ENCODE measurements at places on chromosomes 12 and 14. TPM values are rescaled to one million over a fixed set of nuclear protein-coding genes. Genes with fewer than 3 reads are reported as not detected.

DNA sequence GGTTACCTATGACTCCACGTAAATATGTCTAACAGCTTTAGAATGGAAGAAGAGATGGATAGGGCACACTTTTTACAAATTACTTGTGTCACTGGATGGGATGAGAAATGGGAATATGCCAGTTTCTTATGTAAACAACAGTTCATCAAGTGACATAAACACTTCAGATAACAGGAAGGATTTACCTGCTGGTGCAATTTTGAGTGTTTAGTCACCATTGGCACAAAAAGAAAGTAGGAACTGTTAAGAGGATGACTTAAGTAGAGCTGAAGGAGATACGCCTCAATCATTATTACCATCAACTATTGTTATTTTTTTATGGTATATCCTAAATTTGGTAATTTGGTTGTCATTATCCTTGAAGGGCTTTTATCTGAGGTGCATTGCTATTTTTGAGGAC lies 83.2 kb downstream of the RMST start:
- no peak for DNase-seq

- no peak for DNase-seq
Measured at GRCh38 chr14:68268197-68268596, 448.6 kb downstream of the RAD51B start.

DNA sequence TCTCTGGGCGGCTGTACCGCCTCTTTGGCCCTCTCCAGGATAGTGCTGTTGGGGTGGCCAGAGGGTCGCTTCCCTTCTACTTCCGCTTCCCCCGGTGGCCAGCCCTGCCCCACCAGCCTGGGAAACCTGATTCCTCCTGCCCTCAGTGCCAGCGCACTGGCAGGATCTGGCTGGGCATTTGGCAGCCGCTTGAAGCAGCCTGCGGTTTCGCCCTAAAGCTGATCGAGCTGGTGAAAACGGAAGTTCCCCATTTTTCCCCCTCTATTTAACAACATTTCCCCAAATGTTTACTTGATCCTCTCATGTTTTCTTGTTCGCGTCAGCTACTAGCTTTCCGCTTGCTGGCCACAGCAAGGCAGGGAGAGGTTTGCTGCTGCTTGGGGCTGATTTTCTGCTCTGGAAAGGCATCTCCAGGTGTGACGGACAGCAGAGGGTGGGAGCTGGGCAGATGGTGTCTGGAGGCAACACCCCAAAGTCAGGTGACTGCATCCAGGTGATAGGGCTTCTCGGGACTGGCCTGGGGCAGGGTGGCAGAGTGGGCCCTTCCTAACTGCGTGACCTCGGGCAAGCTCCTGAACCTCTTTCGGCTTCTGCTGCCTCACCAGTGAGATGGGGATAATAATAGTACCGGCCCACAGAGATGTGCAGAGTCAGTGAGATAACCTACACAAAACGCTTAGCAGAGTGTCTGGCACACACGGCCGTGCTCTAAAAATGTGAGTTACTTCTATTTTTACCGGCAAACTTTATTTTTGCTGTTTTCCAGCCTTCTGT lies 53.1 kb downstream of the TSPAN9 start:
- DNase-seq = peak; percentile 14

DNA sequence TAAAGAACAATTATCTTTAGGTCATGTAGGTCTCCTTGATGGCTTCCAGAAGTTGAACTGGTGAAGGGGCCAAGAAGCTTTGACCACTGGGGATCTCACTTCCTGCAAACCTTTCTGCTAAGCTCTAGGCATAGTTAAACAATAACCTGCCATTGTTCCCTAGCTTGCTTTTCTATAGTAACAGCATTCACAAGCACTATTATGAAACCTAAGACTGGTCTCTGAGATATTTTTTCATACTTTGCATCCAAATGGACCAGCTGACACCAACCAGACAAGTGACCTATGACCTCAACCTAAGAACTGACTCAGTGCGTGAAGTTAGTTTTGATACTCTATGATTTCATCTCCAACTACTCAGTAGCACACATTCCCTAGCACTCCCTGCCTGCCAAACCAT lies 129.1 kb downstream of the PTPRB start:
- DNase-seq = no peak

GRCh38 chr14:85024931-85025330 lies 505.0 kb upstream of the FLRT2 start:
- no peak for DNase-seq

The NFATC4 gene
- 23.8 TPM for polyA plus RNA-seq

GRCh38 chr12:27524839-27525753 lies 1.1 kb downstream of the PPFIBP1 start:
- peak; percentile 73 for DNase-seq

The YBX3 gene
- 172 TPM for polyA plus RNA-seq

DNA sequence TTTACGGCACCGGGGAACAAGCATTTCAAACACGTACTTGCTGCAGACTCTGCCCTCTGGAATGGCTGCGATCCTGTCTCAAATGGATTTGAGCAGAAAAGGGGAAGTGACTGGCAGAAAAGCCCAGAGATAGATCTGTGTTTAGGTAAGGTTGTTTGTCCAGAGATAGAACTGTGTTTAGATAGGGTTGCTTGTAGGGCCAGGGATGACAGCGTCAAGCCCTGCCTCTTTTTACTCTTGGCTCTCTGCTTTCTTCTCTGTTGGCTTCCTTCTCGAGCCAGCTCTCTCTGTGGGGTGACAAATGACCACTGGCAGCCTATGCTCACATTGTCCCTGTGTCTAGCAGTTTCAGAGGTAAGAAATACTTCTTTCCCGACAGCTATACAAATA lies 11.4 kb downstream of the DGLUCY start:
- DNase-seq = no peak

- peak; percentile 64 for DNase-seq
Measured at GRCh38 chr12:28258998-28259397, 68.7 kb downstream of the CCDC91 start.

The PPP1R1A gene
- polyA plus RNA-seq = not detected

The SLC25A47 gene
- not detected for polyA plus RNA-seq

The DACT1 gene
- polyA plus RNA-seq = 8.8 TPM

The MYBPC1 gene
- polyA plus RNA-seq = not detected

- DNase-seq = no peak
Measured at GRCh38 chr12:26713885-26714383, 119.1 kb downstream of the ITPR2 start.

GRCh38 chr12:123142518-123142840 lies 8.4 kb downstream of the PITPNM2 start:
- DNase-seq = peak; percentile 83

The ZFHX2 gene
- 0.11 TPM for polyA plus RNA-seq

DNA sequence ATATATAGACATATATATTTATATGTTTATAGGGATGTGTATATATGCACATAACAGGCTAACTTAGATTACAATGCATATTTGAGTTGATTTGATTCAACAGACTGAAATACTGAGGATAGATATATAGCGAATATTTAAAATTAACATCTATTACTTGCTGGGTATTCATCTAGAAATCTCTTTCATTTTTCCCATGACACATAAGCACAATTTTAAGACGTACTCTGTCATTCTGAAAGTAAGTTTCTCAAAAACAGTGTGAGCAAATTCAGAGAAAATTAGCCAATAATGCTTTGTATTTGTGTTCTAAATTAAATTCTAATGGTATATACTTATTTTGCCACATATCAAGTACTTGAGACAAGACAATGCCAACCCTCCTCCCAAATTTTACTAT lies 907.5 kb upstream of the MDGA2 start:
- no peak for DNase-seq

The ST8SIA1 gene
- polyA plus RNA-seq = 0.45 TPM

DNA sequence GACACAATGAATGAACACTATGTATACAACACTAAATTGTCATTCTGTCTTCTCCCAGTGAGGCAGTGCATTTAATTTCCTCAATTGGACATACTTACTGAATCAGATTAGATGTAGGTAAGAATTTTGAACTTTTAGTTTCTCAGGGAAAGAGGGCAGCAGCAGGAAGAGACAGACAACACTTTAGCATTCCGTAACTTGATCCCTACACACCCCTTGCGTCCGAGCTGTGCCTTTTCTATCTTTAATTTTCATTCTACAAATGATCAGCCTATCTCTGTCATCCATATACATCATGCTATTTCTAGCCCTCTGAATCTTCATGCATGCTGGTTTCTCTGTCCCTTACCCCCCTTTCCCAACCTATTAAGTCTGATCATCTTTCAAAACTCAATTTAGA lies 358.0 kb upstream of the RPL10L start:
- no peak for DNase-seq

DNA sequence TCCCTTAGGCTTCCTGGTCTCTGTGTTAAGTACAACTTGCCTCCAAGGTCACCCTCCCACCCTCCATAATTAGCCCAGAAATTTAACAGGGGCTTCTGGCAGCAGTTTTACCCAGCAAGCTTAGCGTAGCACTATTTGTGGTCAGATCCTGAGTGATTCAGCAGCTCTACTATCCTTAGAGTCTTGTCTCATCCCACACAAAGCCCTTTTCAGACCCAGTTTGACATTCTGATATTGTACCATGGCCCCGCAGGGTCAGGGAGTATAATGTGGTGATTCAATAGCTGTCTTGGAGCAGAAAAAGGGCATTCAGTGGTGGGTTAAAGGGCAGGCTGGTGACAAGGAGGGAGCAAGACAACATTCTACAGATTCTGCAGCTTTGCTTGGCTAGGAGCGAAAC lies 153.8 kb upstream of the DDHD1 start:
- peak; percentile 79 for DNase-seq

The CCND2 gene
- polyA plus RNA-seq = 9.7 TPM

GRCh38 chr12:4421590-4422031 lies 24.0 kb downstream of the FGF6 start:
- DNase-seq = peak; percentile 7

DNA sequence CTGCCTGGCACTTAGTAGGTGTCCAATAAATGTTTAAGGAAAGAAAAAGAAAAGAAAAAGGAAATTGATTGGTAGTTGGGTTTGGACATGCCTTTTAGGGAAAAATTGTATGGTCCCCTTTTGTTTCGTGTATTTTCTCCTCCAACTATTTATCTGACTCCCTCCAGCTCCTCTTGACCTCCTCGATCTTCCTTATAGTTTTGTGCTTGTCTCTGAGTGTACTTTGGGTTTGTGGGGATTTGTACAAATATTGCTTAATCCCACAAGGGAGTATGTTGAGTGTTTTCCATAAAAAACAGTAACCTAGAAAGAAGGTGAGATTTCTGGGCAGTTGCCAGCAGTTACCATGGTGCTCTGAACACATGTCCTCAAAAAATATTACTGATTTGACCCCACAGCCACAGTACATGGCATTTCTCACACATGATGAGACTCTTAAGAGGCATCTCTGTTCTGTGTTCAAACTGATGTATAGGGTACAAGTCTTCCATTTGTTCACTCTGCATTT lies 15.7 kb downstream of the PLEKHG7 start:
- peak; percentile 11 for DNase-seq

- no peak for DNase-seq
Measured at GRCh38 chr12:57511588-57512325, 8.6 kb downstream of the DDIT3 start.

The GPD1 gene
- polyA plus RNA-seq = not detected

The OAS3 gene
- polyA plus RNA-seq = 7.0 TPM

The CISTR gene
- polyA plus RNA-seq = not detected

- no peak for DNase-seq
Measured at GRCh38 chr12:132185705-132186104, 41.4 kb downstream of the NOC4L start.

The RNASE3 gene
- not detected for polyA plus RNA-seq

GRCh38 chr12:58719161-58719560 lies 201.1 kb downstream of the LRIG3 start:
- no peak for DNase-seq

DNA sequence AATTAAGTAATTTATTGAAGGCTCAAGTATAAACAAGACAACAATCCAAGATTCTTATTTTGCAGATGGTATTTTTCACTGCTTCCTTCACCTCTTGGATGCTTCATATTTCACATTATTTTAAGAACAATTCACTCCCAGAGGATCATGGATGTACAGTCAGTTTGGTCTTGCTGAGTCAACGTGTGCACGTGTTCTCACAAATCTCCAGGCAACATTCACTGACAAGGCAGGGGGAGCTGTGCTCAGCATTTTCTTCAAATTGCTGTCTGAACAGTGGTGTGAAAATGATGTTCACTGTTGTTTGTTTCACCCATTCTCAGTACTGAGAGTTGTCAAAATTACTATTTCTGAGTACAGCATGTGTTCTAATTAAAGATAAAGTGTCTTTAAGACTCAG lies 118.3 kb upstream of the SLC38A4 start:
- peak; percentile 67 for DNase-seq

DNA sequence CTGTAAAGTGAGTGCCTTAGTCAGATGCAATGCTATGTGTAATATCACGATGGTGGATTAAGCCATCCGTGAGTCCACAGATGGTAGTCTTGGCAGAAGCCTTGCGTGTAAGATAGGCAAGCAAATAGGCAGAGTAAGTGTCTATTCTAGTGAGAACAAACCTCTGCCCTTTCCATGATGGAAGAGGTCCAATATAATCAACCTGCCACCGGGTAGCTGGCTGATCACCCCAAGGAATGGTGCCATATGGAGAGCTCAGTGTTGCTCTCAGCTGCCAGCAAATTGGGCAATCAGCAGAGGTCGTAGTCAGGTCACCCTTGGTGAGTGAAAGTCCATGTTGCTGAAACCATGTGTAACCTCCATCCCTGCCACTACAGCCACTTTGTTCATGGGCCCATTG lies 371.2 kb upstream of the LRFN5 start:
- DNase-seq = no peak

Measured in fibroblast of lung (primary cell).